ENCODE measurements at places on chromosomes 7 and 10.

- DNase-seq, result peak; percentile 75
These were observed 536.5 kb upstream of the TEX47 start for GRCh38 chr7:89332026-89332425.

DNA sequence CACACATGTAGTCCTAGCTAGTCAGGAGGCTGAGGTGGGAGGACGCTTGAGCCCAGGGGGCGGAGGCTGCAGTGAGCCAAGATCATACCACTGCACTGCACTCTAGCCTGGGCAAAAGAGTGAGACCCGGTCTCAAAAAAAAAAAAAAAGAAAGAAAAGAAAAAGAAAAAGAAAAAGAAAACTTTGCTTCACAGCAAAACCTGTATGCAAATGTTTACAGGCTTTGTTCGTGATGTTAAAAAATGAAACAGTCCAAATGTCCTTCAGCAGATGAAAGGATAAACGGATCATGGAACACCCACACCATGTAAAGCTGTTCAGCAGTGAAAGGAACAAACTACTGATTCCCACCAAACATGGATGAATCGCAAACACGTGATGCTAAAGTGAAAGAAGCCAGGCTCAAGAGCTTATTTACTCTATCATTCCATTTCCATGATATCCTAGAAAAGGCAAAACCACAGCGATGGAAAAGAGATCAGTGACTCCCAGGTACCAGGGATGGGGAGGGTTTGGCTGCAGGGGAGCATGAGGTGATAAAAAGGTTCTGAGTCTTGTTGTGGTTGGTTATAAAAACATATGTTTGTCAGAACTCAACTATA lies 15.1 kb downstream of the LRRC20 start:
- DNase-seq, result peak; percentile 51

DNA sequence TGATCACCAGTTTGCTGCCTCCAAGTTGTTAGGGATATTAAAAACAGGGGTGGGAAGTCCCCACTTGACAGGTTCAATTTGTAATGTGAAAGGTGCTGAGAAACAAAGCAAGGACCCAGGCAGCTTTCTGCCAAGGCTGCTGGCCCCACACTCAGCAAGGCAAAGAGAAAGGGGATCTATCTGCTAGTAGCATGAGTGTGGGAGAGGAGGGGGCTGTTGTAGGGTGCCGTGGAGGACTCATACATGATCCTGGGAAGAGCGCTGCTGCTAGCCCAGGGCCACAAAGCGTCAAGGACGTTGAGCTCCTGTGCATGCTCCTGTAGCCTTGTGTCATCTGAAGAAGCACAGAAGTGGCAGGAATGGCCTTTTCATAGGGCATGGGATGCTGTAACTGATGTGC lies 96.5 kb upstream of the INSYN2A start:
- DNase-seq, result no peak

GRCh38 chr10:7410301-7410861 lies 453 bp downstream of the SFMBT2 start:
- no peak for DNase-seq

GRCh38 chr10:8065651-8066050 lies 11.2 kb downstream of the GATA3 start:
- peak; percentile 35 for DNase-seq

- DNase-seq, result no peak
These were observed 229.2 kb downstream of the KCND2 start for GRCh38 chr7:120502132-120502531.

GRCh38 chr10:126910798-126911197 lies 5.6 kb downstream of the DOCK1 start:
- no peak for DNase-seq

- DNase-seq, result no peak
These were observed 33.0 kb upstream of the ZNF273 start for GRCh38 chr7:64869912-64870562.

DNA sequence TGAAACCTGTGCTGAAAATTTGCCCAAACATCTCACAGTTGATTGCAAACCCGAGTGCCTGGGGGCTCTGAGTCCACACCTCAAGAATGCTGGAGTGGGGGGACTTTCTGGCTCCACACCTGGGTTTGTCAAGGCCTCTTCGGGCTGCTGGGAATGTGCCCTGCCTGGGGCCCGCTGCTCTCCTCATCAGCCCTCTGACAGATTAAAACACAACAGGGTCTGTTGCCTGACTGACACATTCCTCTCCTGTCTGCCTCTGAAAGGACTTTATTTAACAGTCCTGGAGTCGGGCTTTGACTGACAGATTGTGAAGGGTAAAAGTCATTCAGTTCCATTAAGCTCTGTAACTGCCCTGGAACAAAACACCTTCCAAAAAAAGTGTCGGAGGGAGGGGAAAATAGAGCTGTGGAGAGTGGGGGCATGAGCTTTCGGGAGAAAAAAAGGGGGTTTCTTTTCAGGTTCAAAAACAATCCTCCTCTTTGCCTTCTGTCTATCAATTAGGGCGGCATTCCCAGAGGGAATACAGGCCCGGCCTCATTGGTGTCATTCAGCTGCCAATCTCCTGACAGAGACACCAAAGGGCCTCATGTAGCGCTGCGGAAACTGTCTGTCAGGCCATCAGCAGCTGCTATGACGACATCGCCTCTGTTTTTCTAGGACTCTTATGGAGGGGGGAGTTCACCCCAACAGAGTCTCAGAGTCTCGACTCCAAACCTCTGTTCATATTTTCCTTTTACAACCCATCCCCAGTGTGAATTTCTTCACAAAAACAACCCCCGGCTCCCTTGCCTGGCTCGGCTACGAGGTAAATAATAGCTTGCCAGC lies 398.8 kb upstream of the NFE2L3 start:
- DNase-seq, result no peak

DNA sequence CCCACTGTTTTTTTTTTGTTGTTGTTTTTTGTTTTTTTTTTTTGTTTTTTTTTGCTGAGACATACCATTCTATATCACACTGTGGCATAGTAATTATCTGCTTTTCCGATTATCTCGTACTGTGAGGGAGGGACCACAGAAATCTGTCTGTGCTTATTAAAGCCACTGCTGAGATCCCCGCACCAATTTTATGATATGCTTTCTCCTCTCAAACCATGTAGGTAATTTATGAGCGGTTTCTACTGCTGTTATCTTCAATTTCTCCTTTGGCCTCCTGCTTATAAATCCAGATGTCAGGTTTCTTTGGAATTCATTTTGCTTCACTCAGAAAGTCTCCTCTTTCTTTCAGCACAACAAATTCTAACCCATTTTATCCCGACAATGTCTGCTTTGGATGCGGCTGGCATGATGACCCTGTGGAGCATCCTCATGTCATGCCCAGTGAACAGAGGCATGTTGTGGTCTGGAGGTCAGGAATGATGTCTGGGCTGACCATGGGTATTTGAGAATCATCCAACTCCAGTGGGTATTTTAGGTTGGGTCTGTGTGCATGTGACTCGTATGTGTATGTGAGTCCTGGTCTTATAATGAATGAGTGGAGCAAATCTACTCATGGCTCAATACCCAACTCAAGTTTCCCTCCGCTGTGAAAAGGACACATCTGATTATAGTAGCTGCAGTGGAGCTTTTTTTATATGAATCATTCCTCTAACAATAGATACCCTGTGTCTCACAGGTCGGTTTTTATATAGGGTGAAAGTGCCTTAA lies 213.4 kb downstream of the GALNT17 start:
- DNase-seq, result no peak

- DNase-seq, result peak; percentile 16
These were observed 142.5 kb downstream of the RNF216 start for GRCh38 chr7:5638994-5639393.

DNA sequence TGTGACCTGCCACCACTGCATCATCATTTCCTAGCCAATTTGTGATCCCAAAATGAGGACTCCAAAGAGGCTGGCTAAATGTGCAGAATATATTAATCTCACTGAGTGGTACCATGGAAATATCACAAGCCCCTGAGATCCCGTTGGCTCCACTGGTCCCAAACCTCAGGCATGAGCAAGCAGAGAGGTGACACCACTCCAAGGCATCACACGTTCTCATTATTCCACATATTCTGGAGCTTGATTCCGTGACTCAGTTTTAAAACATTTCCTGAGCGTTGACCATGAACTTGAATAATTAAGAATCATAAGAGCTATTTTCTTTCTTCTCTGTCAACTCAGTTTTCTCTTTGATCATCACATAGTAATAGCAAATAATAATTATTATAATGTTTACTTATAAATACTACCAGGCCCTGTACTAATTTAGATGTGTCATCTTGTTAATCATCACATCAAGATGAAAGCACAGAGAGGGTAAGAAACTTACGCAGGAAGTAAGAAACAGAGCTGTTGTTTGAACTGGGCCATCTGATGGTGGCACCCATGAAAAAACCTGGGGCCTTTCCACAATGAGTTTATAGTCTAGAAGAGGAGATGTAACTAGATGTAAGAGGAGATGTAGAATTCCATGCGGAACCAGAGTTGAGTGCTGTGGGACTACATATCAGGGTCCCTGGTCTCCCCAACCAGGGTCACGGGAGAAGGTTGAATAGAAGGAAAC lies 3.5 kb downstream of the APBB1IP start:
- DNase-seq, result peak; percentile 11

DNA sequence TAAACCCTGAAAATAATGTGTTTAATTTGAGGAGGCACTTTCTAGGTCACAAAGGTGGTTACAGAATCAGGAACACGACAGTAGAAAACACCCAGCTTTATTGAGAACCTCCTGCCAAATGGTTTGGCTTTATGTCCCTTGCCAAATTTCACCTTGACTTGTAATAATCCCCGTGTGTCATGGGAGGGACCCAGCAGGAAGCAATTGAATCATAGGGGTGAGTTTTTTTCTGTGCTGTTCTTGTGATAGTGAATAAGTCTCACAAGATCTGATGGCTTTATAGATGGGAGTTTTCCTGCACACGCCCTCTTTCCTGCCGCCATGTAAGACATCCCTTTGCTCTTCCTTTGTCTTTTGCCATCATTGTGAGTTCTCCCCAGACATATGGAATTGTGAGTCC lies 193.8 kb upstream of the KLF6 start:
- DNase-seq, result no peak

DNA sequence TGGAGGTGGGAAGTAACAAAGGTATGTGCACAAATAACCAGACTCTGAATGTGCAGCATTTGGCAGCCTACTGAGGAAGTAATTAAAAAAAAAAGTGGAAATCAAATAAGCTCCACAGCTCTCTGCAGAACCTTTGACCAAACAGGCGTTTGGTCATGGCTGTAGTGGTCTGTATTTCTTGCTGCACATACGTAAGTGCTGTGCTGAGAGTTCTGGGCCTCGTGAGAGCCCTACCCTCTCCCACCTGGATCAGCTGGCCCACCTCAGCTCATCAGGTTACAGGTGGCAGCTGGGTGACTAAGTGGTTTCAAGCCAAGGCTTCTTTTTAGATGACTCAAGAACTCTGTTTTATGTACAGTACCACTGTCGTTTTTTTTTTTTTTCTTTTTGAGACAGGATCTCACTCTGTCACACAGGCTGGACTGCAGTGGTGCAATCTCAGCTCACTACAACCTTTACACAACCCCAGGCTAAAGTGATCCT lies 178.2 kb upstream of the KLF6 start:
- no peak for DNase-seq

GRCh38 chr7:2626498-2627117 lies 5.2 kb upstream of the TTYH3 start:
- peak; percentile 64 for DNase-seq

GRCh38 chr10:93680412-93681047 lies 21.9 kb downstream of the FRA10AC1 start:
- DNase-seq, result peak; percentile 30

GRCh38 chr7:4682621-4683042 lies 537 bp downstream of the FOXK1 start:
- peak; percentile 29 for DNase-seq

- DNase-seq, result no peak
These were observed 360.4 kb downstream of the PARD3 start for GRCh38 chr10:34454590-34455261.

GRCh38 chr7:45709168-45710042 lies 135.2 kb downstream of the ADCY1 start:
- DNase-seq, result no peak

- DNase-seq, result no peak
These were observed 582.5 kb downstream of the CNTNAP2 start for GRCh38 chr7:146698995-146699610.

- no peak for DNase-seq
These were observed 4.4 kb downstream of the ITPRIP start for GRCh38 chr10:104333728-104334373.

DNA sequence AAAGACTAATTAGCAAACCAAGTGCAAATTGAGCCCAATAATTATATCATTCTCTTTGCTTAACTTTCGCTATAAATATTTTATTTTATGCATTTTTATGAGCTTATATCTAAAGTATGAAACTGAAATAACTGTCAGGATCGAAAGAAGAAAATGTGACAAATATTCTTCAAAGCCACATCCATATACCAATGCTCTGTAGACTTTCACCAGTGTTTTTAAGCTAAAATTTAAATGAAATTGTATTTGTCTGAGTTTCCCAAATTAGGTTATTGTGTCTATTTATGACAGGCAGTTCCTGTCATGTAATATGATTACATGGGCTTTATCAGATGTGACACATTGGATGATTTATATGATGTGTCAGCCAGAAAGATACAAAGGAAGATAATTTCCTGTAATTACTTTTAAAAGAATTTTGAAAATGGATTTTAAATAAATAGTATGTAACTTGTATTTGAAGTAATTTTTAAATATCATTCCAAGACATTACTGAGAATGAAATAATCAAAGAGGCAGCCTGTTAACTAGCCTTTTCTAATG lies 317.9 kb upstream of the KLF6 start:
- no peak for DNase-seq

DNA sequence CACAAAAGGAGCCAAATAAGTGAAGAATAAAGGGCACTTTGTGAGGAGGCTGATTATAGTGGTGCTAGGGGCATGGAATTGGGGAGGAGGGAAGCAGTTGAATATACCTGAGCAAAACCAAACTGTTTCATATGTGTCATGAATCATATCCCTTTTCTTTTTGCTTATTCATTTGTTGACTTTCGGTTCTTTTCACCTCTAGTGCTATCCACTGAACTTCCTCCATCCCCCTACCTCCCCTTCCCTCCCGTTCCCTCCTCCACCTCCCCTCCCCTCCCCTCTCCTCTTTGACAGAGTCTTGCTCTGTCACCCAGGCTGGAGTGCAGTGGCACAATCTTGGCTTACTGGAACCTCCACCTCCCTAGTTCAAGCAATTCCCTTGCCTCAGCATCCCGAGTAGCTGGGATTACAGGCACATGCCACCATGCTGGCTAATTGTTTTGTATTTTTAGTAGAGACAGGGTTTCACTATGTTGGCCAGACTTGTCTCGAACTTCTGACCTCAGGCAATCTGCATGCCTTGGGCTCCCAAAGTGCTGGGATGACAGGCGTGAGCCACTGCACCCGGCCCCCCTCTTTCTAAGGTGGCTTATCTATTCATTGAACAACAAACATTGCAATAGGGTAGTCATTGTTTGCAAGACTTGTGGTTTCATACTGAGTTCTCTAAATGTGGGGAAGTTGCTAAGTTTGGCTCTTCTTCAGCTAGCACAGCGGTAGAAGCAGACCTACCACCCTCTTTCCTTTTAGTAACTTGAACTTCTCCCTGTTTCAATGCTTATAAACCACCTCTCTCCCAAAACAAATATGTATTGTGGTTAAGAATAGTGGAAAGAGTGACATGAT lies 150.4 kb upstream of the PRPS1L1 start:
- DNase-seq, result no peak

GRCh38 chr10:100728928-100729861 lies 16.2 kb upstream of the PAX2 start:
- DNase-seq, result no peak

- no peak for DNase-seq
These were observed 589 bp downstream of the ZNF488 start for GRCh38 chr10:47383261-47384147.
